Urinary bladder (tissue), 4 donors: ENCODE measurements at places on chromosomes 7 and 10. TPM values are rescaled to one million over a fixed set of nuclear protein-coding genes. Genes with fewer than 3 reads are reported as not detected.

Gene SCIN
- polyA plus RNA-seq, result 1.3 TPM

- no peak for DNase-seq
Observed at GRCh38 chr7:81298951-81299666, 380.3 kb upstream of the SEMA3C start.

- no peak for DNase-seq
Observed at GRCh38 chr7:151349507-151349853, 7.9 kb downstream of the NUB1 start.

DNA sequence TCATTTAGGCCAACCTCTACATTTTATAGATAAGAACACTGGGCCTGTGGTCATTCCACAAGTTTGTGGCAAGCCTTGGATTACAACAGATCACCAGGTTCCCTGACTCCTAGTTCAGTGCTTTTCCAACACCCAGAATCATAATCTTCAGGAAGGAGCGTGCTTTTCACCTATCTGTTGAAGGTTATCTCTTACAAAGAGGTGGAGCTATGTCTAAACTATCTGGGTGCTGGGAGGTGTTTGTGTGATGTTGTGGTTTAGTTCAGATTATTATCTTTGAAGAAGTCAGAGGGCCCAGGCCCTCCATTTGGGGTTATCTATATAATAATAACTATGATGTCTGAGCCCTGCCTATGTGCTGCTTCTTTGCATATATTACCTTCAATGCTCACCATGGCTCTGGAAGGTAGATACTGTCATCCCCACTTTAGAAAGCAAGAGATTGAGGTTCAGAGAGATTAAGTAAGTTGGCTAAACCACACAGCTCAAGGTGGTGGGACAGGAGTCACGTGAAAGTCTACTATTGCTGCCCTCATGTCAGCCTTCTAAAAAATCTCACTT, 24.0 kb downstream of the IL2RA start:
- DNase-seq, result no peak

Gene AQP1
- 394 TPM for polyA plus RNA-seq

- no peak for DNase-seq
Observed at GRCh38 chr7:124843336-124843735, 77.7 kb upstream of the GPR37 start.

DNA sequence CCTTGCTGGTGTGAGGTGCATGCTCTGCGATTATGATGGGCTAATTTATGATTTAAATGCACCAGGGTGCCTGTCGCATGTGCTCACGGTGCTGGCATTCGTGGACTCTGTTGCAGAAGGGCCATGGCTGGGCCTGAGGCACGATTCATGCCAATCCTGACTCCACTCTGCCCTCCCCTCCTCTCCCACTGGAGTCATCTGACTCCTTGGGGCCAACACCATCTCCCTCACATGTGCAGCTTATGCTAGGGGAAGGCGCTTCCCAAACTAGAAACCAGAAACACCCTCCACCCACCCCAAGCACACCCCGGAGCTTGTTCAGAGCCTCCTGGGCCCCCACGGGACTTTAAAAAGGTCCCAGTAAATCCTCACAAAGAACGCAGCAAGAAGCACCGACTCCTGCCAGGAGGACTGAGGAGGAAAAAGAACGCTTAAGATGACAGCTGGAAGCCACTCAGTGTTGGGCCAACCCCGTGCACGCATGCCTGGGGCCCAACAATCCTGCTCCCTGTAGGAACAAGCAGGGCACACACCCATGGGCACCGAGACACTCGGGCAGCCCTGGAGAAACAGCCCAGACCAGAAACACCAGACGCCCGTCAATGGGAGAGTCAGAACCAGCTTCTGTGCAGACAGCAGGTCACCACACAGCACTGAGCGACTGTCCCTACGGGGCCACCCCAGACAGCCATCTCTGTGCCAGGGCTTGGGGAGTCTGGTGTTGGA, 14.1 kb downstream of the BRI3 start:
- DNase-seq, result no peak

DNA sequence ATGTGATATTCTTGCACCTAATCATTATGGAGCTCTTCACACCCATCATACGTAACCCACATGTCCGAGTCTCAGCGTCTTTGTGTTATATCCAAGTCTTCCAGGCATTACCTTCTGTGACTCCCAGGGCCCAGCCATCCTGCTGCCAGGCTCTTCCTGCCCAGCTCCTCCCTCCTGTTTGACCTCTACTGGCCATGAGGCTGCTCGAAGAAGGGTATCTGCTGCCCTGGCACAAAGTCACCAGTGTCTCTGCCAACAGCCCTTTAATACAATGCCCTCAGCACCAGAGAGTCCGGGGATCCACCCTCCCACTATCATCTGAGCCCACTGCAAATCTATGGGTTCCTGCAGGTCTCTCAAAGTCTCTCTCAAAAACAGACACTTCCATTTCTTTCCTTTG, 65.3 kb upstream of the WAC start:
- no peak for DNase-seq

- DNase-seq, result no peak
Observed at GRCh38 chr7:156823435-156823834, 69.5 kb downstream of the LMBR1 start.

- DNase-seq, result peak; percentile 41
Observed at GRCh38 chr10:42933448-42934340, 143.2 kb upstream of the RET start.

GRCh38 chr10:11183015-11183414, 165.3 kb downstream of the CELF2 start:
- DNase-seq, result no peak

GRCh38 chr7:142800699-142801260, 30.0 kb downstream of the PRSS2 start:
- DNase-seq, result no peak

DNA sequence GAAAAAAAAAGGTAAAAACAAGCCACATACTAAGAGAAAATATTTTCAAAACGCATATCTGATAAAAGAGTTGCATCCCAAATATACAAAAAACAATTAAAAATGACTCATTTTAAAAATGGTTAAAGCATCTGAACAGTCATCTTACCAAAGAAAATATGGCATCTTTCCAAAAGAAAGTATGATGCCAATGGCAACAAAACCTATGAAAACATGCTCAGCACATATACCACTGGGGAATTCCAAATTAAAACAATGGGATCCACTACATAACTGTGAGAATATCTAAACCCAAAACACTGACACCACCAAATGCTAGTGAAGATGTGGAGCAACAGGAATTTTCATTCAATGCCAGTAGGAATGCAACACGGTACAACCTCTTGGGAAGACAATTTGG, 39.3 kb downstream of the VSTM2A start:
- DNase-seq, result no peak

GRCh38 chr7:36644625-36645422, 79.5 kb downstream of the AOAH start:
- DNase-seq, result no peak

DNA sequence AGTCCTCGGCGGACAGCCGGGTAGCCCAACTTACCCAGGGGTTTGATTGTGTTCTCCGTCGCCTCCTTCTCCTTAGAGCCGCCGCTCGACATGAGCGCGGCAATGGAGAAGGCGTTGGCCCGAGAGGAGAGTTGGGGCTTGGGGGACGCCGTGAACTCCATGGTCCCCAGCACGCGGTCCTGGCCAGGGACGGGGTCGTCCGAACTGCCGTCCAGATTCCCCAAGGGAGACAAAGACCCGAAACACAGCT, 515 bp downstream of the TBX20 start:
- DNase-seq, result no peak

Gene SLC18A3
- 0.70 TPM for polyA plus RNA-seq

Gene NPY4R2
- polyA plus RNA-seq, result not detected

GRCh38 chr10:117221156-117221711, 19.7 kb upstream of the SLC18A2 start:
- no peak for DNase-seq

GRCh38 chr7:24049296-24049695, 234.7 kb upstream of the NPY start:
- DNase-seq, result no peak

DNA sequence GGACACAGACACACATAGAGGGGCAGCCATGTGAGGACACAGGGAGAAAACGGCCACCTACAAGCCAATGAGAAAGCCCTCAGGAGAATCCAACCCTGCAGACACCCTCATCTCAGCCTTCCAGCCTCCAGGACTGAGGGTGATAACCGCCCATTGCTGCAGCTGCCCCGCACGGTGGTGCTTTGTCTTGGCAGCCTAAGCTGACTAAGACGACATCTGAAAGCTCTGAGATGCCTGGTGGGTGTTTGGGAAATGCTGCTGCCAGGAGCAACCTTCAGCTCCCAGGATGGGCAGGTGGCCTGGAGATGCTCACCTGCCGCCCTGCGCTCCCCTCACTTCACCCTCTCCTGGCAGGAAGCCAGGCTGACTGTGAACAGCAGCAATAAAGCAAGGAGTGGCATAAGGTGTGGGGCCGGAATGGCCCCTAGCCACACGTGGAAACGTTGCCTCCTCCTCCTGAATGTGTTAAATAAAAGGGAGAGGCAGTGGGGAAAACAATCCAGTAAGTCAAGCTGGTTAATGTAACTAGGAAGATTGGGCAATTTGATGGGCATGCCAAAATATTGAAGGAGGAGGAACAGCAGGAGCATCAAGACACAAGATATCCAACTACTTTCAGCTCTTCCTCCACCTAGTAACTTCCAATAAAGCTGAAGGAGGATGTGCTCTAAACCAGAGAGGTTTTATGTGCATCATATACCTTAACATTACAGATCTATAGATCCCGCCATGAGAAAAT, 121.5 kb downstream of the TNS3 start:
- DNase-seq, result no peak

DNA sequence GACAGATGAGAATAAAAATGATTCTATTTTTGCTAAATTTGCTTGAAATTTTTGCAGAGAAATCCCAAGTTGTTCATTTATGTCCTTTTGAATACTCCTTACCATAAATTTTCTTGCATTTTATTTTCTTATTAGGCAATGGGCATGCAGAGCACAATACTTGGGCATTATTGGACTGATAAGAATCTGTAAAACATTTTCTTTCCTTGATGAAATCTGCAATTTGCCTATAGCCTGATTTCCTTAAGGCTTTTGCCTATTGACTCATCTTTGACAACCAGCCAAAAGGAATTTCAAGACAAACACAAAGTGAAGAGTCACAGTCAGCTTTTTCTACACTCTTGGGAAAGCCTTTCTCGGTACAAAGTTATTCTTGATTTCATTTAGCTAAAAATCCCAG, 30.5 kb upstream of the GNAT3 start:
- DNase-seq, result no peak

GRCh38 chr7:142927085-142927745, 6.3 kb downstream of the TRPV5 start:
- no peak for DNase-seq

- DNase-seq, result no peak
Observed at GRCh38 chr7:26626156-26626555, 238.2 kb downstream of the SKAP2 start.

DNA sequence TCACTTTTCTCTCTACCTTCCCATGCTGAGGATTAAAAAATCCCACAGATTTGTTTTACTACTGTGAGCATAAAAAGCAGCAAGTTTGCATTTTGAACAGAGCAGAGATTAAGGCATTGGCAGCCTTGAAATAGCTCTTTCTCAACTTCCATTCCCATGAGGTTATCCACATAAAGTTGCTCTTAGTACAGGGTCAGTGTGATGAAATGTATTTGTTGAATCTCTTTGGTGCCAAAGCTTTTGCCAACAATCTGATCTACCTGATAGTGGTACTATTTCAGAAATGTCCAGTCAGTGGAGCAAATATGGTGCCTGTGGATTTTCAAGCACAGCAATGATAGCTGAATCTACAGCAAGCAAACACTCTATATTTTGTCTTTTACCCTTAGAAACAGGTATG, 254.8 kb downstream of the INHBA start:
- DNase-seq, result no peak

Gene FAM25G
- not detected for polyA plus RNA-seq

- no peak for DNase-seq
Observed at GRCh38 chr10:132846631-132847415, 60.9 kb upstream of the NKX6-2 start.
